Muscle of back (tissue), 13 donors: ENCODE measurements at places on chromosomes 3 and 15.

GRCh38 chr3:166367947-166368533 is 530.8 kb upstream of the BCHE start:
- no peak for DNase-seq

DNA sequence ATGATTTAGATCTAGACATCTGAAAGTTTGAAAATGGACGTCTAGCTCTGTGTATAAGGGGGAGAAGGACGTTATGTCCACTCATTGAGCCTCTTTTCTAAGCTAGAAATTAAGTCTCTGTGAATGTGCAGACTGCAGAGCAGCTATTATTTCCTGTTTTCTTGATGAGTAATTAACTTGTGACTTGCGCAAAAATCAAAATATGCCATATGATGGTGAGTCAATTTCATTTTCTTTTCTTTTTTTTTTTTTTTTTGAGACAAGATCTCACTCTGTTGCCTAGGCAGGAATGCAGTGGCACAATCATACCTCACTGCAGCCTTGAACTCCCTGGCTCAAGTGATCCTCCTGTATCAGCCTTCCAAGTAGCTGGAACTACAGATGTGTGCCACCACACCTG is 14.1 kb downstream of the LACTB start:
- DNase-seq, result no peak

DNA sequence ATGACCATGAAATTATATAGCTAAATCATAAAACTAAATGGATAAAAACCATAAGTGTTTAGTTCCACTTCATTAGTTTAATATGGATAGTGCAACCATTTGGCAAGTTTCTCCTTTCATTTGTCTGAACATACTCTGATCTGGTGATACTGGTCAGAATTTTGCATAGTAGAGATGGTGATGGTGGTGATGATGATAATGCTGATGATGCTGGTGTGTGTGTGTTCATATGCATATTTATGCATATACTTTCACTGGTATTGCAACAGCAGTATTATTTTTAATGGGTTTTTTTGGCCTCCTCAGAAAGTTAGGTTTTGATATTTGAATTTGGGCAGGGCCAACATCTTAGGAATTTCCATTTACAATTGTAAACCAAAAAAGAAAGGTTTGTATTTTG is 76.4 kb downstream of the SLMAP start:
- DNase-seq, result no peak

DNA sequence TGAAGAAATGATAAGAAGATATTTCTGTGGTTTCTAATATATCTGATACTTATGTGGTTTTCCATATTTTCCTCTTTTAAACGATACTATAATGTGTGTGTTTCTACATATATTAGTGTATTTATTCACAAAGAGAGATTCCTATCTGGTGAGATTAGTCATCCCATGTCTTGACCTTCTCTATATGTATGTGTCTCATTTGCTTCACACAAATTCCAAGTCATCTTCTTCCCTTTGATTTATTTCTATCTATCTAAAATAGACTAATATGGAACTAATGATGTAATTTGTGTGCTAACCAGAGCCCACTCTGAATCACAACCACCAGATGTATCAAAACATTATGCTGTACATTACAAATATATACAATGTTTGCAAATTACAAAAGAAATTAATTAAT is 154.7 kb upstream of the KCNMB2 start:
- no peak for DNase-seq

DNA sequence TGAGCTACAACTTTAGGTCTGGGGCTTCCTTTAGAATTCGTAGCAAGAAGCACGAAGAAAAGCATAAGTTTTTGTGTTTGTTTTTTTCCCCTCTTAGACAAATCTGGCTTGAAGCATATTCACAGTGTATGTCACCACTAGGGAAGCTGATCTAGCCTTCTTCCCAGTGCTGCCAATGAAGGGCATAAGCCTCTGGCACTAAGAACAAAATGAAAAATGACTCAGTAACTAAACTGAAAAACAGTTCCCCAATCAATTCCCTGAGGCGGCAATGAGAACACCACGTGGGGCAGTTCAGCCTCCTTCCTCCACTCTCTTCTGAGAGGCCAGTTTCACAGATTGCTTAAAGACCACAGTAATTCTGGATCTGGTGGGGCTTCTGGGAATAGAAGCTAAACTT is 338.1 kb downstream of the GAP43 start:
- peak; percentile 4 for DNase-seq

DNA sequence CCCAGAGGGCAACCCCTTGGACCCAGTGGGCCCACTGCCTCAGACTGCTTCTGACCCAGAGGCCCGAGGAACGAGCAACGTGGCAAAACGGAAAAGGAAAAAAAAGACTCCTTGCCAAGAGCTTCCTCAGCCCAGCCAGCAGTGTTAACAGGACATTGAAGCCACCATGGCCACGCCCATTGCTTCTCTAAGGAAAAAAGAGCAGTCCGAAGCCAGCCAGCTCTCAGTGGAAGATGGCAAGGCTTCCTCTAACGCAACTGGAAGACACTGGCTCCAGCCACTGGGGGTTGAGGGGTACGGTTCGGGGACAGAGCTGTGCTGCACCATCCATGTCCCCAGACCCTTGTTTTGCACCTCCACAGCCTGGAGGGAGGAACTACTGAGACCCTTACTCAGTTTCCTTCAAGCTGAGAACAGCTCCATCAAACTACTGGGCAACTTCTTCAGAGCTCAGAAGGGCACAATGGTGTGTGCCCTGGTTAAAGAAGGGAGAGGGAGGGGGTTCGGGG is 10.7 kb downstream of the BMF start:
- no peak for DNase-seq

DNA sequence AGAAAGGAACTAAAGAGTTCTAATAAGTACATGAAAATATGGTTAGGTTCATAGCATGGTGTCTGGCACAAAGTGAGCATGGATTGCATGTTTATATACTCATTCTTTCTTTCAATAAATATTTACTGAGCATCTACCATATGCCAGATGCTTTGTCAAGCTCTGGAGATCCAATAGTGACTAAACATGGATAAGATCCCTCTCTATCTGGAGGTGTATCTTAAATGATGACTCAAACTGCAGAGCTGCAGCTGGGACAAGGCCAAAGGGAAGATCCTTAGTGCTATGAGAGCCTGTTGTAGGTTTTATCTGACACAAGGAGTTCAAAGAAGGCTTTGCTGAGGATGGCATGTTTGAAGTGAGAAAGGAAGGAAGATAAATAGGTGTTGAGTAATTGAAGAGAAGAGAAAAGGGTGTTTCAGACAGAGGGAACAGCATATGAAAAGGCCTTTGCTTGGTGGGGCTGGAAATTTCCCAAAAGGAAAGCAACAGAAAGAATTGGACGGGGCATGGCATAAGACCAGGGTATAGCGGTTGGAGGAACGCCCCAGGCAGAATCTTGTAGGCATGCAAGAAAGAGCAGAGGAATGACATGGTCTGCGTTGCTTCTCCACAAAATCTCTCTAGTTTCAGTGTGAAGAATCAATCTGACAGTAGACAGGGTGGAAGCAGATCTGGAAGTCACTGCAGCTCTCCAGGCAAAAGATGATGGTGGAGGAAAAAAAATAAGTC is 239.9 kb upstream of the LRTM1 start:
- DNase-seq, result no peak

GRCh38 chr3:188656196-188656982 is 502.4 kb downstream of the LPP start:
- DNase-seq, result no peak

DNA sequence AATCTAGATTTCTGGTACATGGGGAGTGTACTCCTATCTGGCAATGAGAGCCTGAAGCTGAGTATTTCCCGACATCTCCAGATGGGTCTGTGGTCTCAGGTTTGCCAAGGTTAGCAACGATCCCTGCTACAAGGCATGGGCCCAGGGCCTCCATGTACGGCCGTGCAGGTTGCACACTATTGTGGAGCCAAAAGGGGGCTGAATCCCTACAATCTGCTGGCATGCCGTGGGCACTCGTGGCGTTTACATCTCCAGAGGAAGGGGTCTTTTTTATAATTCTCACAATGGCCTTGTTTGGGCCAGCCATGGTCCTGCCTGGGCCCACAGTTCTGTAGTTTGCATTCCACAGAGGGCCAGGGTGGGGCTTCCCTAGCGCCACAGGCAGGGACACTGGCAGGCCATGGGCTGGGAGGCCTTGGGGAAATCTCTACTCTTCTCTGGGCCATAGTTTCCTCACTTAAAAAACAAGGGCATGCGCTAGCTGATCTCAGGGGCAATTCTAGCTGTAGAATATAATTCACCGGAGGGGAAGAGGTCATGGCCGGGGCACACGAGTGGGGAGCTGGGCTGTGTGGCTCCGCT is 68.9 kb upstream of the TLE3 start:
- no peak for DNase-seq
